H54 (cell line): ENCODE measurements at places on chromosomes 12 and 14.

DNA sequence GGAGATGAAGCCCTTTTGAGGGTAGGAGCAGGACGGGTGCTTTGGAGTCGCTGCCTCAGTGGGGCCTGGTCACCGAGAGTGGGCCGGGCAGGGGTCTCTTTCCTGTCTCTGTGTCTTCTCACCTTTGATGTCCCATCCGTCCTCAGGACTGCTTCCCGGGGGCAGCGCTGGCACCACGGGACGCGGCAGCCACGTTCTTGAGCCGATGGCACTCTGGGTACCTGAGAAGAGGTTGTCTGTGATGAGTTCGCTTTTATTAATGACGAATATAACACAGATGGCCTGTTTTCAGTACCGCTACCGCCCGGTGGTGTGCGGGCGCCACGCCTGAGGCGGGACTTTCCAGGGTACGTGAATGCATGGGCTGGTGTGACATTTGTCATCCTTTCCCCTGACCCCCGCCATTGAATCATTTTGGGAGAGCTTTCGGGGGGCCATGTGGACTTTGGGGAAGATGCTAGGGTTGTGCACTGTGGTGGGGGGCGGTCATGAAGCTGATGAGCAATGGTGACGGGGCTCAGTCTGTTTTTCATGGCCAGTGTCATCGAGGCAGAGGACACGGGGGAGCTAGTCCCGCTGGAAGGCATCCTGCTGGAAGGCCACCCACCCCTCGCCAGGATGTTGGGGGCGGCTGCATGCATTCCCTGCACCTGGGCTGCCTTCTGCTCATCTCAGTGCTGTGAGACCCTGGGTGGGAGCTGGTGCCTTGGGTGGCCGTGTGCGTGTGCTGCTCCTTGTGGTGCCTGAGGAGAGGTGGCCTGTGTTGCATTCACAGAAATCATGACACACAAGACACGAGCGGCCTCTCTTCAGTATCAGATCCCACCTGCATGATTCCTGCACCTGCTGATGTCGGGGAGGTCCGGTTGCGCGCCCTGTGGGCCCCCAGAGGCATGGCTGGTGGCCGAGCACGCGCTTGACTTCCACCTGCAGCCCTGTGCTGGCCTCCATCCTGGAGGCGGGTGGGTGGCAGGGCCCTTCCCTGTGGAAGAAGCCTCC is 162.5 kb upstream of the RTL1 start:
- DNase-seq = no peak

DNA sequence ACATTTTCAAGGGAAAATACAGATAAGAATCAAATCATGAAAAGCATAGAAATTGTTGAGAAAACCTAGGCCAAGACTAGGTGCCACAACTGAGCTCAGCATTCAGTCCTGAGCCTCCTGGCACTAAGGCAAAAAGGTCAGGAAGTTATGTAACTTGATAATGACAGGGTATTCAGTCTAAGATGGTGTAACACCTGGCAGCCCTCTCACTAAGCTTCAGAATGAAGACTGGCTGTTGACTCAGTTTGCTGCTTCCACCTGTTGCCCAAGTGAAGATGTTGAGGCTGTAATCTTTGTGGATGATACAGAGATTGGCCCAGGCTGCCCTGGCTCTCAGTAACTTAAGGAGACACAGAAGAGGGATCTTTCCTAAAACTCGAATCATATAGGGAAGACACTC is 19.6 kb downstream of the PROX2 start:
- no peak for DNase-seq

- DNase-seq = no peak
Observed at GRCh38 chr12:114013575-114014345, 47.6 kb upstream of the RBM19 start.

GRCh38 chr14:35335388-35336092 is 43.4 kb downstream of the PSMA6 start:
- DNase-seq = no peak

- no peak for DNase-seq
Observed at GRCh38 chr12:92065639-92066038, 80.0 kb downstream of the BTG1 start.

- DNase-seq = no peak
Observed at GRCh38 chr12:132437943-132438700, 51.8 kb upstream of the FBRSL1 start.

GRCh38 chr14:104220215-104221070 is 82.1 kb downstream of the KIF26A start:
- no peak for DNase-seq

- no peak for DNase-seq
Observed at GRCh38 chr14:85038526-85039352, 491.2 kb upstream of the FLRT2 start.

- no peak for DNase-seq
Observed at GRCh38 chr14:53533384-53533970, 380.4 kb upstream of the DDHD1 start.

GRCh38 chr14:21509432-21510143 is 1.6 kb downstream of the METTL3 start:
- no peak for DNase-seq

DNA sequence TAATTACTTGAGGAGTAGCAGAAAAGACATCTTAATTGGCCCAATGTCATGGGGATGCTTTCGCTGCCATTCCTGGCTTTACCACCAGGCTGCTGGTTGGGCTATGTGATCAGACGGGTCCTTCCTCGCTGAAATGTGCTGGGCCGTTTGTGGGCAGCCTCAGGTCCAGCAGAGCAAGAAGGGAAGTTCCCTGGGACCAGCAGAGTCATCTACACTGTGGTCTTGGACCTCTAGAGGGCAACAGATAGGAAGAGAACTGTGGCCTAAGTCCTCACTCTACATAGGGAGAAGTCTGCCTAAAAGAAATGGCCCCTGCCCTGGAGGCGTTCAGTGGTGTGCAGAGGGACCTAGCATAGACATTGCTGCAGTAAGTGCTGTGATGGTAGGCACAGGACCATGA is 10.9 kb downstream of the EVL start:
- no peak for DNase-seq
